Activated CD4-positive, alpha-beta T cell treated with anti-CD3 and anti-CD28 coated beads, Interleukin-2, Interleukin-6, amounts not matched to agents 100 ng/mL and 50 ng/mL, durations not matched to agents 16 hours and 8 hours (primary cell): ENCODE measurements at places on chromosomes 2 and 18.

- DNase-seq: no peak
These were observed 34.6 kb downstream of the PRPF40A start for GRCh38 chr2:152682663-152683062.

DNA sequence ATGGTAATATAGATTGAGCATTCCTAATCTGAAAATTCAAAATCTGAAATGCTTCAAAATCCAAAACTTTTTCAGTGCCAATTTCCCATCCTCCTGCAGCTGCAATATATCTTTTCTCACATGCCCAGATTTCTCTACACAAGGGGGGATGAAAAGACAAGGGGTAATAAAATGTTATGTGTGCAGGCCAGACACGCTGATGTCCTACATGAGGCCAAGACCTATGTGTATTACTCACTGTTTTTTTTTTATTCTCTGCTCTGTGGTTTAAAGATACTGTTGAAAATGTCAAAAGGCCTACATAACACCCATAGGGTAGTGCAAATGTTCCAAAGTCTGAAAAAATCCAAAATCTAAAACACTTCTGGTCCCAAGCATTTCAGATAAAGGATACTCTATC is 41.2 kb upstream of the CWC22 start:
- DNase-seq: no peak

DNA sequence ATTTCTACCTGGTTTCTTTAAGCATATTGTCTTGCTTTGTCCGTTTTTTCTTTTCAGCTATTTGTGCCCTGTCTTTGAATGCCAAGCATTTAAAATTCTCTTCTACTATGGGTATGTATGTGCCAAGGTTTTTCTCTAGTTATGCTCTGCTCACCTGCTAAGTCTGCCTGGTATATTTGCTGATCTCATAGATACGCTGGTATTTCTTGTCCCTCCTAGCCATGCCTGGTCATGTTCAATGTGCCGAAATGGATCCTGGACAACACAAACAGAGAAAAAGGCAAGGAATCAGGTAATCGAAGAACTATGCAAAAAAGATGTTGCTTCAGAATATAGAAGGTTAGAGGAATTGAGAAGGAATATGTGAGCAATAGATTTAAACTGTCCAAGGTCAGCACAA is 14.9 kb upstream of the KDM3A start:
- no peak for DNase-seq

DNA sequence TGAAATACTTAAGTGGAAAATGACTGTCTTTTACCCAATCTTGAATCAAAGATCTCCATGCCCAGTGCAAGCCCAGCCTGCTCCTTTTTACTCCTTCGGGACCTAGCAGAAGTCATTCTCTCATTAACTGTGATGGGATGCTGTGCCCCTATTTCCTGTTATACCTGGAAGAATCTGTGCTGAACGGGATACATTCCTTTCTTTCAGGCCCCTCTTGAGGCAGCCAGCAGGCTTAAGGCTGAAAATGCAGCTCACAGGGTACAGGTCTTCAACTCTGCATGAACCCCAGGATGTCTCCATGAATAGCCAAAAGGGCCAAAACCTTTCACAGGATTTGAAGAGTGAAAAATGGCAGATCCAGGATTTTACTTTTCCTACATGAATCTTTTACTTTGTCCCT is 784.8 kb upstream of the KLHL29 start:
- DNase-seq: no peak

DNA sequence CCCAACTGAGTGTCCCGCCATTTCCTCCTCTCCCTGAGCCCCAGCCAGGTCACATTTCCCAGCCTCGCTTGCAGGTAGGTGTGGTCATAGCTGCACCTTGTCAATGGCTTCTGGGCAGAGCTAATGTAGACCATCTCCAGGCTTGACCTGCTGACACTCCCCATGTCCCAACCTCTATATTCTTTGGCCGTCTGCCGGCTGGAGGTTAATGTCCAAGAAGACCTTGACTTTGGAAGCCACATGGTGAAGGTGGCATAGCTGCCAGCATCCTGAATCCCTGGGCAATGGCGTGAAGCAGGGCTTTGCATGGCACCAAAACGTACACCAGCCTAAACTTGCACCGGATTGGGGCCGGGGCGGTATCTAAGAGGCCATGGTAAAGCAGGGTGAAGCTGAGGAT is 88.3 kb downstream of the SPP2 start:
- DNase-seq: no peak

- no peak for DNase-seq
These were observed 237.0 kb downstream of the ATAD2B start for GRCh38 chr2:23689891-23690290.

DNA sequence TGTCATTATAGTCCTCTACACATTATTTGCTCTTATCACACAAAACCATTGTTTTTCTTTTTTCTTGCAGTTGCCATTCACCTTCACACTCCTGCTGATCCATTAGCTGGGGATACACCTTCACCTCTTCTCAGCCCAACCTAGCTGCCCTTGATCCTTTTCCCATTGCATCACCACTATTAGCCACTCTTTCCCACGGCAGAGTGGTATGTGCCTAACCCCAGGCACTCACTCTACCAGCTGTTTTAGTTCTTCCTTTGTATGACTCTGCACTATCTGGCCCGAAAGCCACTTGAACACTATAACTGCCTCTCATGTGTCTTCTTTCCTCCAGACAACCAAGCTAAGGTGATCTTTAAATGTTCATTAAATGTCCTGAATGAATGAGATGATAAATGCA is 145.4 kb upstream of the PIK3C3 start:
- no peak for DNase-seq

GRCh38 chr2:134532537-134532936 is 186.3 kb downstream of the TMEM163 start:
- no peak for DNase-seq

GRCh38 chr18:55269622-55270021 is 310.4 kb upstream of the CCDC68 start:
- DNase-seq: peak; percentile 13

GRCh38 chr2:148876595-148877402 is 1.8 kb downstream of the KIF5C start:
- peak; percentile 81 for DNase-seq

DNA sequence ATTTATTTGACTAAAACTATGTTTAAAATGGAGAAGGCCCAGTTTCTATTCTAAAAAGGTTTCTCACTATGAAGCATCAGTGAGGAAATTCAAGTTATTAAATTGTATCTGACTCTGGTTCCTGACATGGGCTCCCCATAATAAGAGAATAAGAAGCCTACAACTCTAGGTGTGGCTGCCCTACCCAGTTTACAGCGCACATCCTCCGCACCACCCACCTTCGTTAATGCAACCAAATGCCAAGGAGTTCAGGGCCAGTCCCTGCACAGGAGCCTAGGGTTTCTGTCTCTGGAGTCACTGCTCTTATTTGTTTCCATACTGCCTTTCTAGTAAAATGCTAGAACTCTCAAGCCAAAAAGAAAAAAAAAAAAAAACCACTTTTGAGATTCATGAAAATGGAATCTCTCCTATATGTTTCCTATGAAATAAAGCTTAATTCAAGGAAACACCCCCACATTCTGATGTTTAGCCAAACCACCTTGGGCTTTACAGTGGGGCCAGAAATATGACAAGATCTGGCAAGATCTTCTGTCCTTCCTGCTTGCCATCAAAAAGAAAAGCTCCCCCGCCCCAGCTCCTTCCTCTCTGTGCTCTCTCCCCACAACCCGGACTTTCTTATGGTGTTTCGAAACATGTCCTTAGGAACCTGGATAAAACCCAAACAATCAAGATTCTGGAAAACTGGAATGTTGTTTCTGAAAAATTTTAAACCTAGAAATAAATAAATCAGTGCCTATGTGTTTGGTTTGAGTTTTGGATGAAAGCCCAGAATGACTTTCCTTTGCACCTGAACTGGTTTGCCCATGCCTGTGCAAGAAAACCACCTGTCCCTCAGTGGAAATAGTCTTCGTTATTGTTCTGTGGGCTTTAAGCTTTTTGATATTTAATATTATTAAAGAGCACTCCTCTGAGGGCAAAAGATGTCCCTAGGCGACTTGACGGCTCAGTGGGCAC is 136.7 kb downstream of the SP3 start:
- DNase-seq: no peak

- no peak for DNase-seq
These were observed 15.0 kb downstream of the SMAD4 start for GRCh38 chr18:51044928-51045585.
